Adrenal gland (tissue), 19 donors: ENCODE measurements at places on chromosomes 11 and 22. TPM values are rescaled to one million over a fixed set of nuclear protein-coding genes. Genes with fewer than 3 reads are reported as not detected.

The P2RY6 gene
- polyA plus RNA-seq = 0.97 TPM

The OR56A1 gene
- polyA plus RNA-seq = not detected

The CCDC87 gene
- 0.13 TPM for polyA plus RNA-seq

The CCDC116 gene
- not detected for polyA plus RNA-seq

GRCh38 chr11:11514246-11514645 lies 107.6 kb downstream of the GALNT18 start:
- no peaks in the 10 kb centered on the region for H3K4me1 ChIP-seq
- DNase-seq = no peak
- H3K4me3 ChIP-seq = no peak overlapping the region
- no peaks in the 10 kb centered on the region for H3K36me3 ChIP-seq
- H3K27ac ChIP-seq = no peak overlapping the region

DNA sequence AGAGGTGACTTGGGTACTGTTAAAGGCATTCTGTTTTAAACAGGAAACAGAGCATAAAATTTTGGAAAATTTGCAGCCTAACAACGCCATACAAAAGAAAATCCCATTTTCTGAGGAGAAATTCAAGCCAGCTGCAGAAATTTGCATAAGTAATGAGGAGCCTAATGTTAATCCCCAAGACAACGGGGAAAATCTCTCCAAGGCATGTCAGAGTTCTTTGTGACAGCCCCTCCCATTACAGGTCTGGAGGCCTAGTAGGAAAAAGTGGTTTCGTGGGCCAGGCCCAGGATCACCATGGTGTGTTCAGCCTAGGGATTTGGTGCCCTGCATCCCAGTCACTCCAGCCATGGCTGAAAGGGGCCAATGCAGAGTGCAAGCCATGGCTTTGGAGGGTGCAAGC lies 1333.1 kb upstream of the TENM4 start:
- no peaks in the 10 kb centered on the region for H3K4me1 ChIP-seq
- H3K4me3 ChIP-seq = no peak overlapping the region
- H3K36me3 ChIP-seq = no peaks in the 10 kb centered on the region
- no peak for DNase-seq
- H3K27me3 ChIP-seq = no peaks in the 10 kb centered on the region
- H3K27ac ChIP-seq = no peak overlapping the region

GRCh38 chr22:44632541-44633396 lies 69.2 kb upstream of the PRR5 start:
- no peak for DNase-seq
- no peaks in the 10 kb centered on the region for H3K4me1 ChIP-seq
- H3K36me3 ChIP-seq = no peaks in the 10 kb centered on the region
- H3K4me3 ChIP-seq = no peak overlapping the region
- H3K27ac ChIP-seq = no peak overlapping the region
- H3K27me3 ChIP-seq = no peaks in the 10 kb centered on the region
